COR-L47 (cell line): ENCODE measurements at places on chromosomes 3 and 15.
A peak's percentile ranks its signal among the peaks of the same experiment; 100 is the strongest.

DNA sequence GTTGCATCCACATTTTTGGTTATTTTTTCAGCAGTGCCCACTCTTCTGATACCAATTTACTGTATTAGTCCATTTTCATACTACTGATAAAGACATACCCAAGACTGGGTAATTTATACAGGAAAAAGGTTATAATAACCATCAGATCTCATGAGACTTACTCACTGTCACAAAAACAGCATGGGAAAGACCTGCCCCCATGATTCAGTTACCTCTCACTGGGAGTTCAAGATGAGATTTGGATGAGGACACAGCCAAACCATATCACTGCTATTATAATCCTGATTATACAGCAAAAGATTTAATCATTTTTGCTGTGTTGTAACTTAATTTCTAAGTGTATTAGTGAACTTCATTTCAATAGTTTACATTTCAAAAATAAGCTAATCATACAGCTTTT lies 6.6 kb downstream of the ZBED2 start:
- DNase-seq, result no peak

DNA sequence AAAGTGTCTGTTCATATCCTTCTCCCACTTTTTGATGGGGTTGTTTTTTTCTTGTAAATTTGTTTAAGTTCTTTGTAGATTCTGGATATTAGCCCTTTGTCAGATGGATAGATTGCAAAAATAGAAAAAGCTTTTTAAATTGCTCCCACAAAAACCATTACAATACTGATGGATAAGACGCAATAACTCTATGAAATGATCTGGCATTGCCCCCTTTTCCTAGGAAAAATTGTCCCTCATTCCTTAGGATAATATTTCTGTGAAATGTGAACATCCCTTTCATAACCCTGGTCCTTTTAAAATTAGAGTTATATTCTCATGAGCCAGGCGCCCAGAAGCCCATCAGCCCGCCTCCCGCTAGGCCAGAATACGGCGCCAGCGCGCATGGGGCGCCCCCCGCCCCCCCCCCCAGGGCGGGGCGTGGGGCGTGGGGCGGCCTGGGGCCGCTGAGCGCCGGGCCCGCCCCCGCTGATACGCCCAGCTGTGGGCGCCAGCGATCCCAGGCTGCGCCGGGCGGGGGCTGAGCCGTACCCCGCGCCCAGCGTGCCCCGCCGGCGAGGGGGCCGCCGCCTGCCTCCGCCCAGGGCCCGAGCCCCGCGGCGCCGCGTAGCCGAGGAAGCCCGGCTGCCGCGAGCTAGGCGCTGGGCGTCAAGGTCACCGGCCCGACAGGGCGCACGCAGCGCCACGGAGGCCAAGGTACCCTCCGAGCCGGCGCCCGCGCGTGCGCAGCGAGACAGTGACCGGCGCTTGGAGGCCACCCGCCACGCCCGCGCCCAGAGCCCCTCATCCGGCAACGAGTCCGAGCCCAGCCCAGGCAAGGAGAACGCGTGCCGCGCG lies 11.1 kb upstream of the ROPN1B start:
- no peak for DNase-seq

GRCh38 chr15:62455441-62455921 lies 290.4 kb upstream of the C2CD4B start:
- no peak for DNase-seq

GRCh38 chr15:62782071-62782841 lies 260.3 kb upstream of the TPM1 start:
- peak; percentile 72 for DNase-seq

DNA sequence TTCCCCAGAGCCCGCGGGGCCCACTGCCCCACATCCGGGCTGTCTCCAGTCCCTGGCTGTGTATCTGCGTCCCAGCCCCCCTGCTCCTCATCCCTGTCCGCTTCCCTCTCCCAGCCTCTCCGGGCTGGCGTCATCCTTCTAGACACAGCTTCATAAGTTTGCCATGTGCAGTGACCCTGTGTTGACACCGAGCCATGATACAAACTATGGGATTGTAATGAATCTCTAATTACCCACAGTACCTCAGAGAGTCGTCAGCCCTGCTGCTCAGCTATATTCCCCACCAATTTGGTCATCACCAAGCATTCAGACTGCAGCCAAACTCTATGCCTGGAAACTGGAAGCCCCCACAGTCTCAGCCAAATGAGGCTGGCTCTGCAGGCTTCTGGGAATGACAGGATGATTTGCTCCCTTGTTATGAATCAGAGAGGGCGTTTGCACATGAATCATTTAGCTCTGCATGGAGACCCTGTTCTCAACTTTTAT lies 466.1 kb upstream of the ATP11B start:
- DNase-seq, result no peak
